ENCODE measurements at places on chromosomes 7 and 10.

GRCh38 chr10:98318861-98319260, 50.9 kb upstream of the LOXL4 start:
- no peak for DNase-seq

GRCh38 chr10:72426986-72427385, 72.3 kb upstream of the DNAJB12 start:
- no peak for DNase-seq

DNA sequence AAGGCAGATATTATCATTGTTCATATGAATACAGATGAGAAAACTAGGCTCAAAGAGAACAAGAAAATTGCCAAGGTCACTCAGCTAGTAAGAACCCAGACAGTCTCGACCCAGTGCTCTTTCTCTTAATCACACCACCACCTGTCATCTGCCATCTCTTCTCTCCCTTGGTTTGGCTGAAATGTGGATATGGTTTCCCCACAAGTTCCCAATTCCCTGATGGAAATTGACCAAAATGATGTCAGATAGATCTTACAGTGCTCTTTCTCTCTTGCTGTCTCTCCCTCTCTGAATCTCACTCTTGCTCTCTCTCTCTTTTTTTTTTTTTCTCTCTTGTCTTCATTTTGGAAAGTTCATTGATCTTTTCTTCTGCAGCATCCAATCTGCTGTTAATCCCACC, 9.1 kb downstream of the C10orf90 start:
- DNase-seq = no peak

- no peak for DNase-seq
Observed at GRCh38 chr10:119878524-119878923, 5.9 kb upstream of the MCMBP start.

- DNase-seq = no peak
Observed at GRCh38 chr7:151599401-151600227, 79.9 kb upstream of the RHEB start.

DNA sequence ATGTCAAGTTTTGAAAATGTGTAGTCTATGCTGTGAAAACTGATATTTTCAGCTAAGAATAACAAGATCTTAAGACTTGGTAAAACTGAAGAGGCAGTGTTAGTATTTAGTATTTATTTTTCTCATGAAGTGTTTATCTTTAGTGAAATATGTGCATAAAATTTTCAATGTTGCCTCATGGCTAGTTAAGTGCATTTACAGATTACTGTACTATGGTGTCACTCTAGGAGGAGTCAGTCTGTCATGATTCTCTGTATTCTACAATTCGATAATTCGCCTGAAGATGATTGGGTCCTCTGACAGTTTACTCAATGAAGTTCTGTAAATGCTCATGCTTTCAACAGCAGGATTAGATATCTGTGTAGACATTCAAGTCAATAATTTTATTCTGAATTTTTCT, 488.1 kb upstream of the GRM3 start:
- DNase-seq = no peak

DNA sequence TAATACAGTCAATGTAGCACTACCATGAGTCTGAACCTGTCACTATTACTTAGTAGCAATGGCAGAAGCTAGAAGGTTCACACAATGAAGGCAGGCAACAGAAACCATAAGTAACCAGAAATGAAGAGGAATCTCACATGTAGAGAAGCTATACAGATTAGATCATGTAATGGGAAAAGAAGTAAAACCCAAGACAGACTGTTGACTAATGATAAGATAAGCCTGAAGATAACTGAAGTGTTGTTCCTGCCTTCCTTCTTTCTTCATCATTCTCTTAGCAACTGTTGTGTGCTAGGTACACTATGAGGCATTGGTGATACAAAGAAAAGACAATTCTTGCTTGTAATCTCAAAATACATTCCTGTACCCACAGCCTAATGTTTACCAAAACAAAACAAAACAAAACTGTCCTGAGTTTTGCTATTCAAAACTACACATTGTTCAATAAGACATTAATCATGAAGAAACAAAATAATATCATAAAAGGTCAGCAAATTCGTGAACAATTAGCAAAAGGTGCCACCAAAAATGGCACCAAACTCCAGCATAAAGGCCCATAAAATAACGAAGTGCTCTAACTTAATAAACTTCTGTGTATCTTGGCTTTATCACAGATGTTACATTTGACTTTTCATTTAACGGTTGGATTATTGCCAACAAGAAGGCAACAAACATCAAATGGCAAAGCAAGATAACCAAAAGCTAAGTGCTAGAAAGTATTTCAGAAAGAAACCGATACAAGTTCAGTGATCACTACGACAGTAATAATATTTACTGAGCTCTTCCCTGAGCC, 27.1 kb downstream of the ZNF800 start:
- DNase-seq = no peak

GRCh38 chr7:108380517-108380916, 75.7 kb downstream of the NRCAM start:
- no peak for DNase-seq

DNA sequence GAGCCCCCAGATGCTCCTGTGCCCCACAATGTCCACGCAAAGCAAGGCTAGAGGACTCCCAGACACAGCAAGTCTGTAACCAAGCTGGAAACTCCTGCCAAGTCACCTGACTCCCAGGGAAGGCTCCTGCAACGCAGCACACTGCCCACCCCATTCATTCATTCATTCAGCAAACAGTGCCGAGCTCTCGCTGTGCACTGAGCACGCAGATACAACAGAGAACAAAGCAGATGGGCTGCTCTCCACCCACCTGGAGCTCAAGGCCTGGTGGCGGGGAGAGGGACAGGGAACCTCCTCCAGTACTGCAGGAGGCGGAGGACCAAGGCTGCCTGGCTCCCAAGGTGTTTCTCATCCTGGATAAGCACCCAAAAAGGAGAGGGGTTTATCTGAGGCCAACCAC, 8.6 kb downstream of the KCNH2 start:
- DNase-seq = no peak

DNA sequence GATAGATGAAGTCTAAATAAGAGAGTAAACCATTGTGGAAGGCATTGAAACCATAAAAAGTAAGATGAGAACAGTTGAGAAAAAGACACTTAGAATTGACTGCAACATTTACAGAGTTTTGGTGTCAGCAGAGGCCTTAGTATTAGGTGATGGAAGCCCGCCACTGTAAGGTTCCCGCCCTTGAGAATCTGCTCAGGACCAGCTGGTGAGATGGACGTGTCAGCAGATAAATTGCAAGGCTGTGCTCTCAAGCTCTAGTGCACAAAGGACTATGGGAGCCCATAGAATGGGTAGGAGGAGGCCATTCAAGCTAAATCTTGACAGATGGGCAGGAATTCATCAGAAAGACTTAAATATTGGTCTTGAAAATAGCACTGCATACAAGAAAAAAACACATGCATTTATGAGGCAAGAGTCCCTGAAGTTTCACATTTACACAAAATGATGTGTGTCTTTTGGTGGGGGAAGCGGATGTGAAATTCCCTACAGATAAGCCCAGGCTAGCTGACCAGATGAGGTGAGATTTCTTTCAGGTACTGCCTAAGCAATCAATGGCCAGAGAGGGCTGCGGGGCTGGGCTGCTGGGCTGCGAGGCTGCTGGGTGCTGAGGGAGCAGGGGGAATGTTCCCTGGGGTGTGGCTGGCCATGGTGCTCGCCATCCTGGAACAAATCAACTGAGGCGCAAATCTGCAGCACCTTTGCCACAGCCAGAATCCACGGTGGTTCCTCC, 42.5 kb downstream of the SYPL1 start:
- no peak for DNase-seq

DNA sequence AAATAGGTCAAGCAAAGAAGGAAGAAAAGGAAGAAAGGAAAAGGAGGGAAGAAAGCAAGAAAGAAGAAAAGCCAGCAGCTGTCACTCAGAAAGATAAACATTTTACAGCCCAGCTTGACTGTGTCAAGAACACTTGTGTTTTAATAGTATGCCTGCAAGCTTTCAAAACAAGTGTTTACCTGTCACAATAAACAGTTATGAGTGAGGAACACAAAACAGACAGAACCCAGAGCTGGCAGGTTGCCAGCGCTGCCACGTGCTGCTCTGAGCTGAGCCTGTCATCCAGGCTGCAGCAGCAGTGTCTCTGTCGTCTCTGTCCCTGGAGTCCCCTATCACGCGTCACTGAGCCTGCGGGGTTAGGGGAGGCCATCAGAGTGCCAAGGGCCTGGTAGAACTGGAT, 827.6 kb upstream of the AUTS2 start:
- DNase-seq = no peak

DNA sequence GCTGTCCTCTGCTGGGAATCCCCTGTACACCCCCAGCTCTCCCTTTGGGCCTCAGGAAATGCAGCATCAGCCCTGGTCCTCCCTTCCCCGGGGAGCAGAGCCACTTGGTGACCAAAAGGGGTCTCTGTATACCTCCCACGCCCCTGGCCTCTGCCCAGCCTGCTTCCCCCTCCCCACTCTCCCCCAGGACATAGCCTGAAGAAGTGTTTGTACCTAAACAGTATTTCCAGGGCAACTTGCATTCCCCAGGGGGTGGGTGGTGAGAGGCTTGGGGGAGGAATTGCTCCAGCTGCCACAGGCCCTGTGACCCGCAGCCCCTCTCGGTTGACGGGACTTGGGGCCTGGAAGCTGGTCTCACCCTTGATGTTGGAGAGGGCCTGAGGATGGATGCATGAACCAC, 39.3 kb downstream of the TMEM270 start:
- DNase-seq = no peak

DNA sequence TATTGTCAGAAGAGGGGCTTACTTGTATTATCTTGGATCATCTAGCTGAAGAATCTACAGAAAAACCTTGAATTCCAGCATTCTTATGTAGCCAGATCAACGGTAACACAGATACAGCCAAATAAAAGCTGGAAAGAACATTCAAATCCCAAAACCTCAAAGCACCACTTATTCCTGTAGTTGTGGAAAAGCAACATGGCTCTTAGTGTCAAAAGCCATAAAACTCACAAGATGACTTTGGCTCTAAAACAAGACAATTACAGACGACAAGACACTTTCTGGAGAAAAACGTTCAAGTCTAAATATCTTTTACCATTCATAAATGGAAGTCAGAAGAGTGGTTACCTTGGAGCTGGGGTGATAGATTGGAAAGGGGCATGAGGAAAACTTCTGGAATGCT, 173.0 kb downstream of the HERPUD2 start:
- no peak for DNase-seq

DNA sequence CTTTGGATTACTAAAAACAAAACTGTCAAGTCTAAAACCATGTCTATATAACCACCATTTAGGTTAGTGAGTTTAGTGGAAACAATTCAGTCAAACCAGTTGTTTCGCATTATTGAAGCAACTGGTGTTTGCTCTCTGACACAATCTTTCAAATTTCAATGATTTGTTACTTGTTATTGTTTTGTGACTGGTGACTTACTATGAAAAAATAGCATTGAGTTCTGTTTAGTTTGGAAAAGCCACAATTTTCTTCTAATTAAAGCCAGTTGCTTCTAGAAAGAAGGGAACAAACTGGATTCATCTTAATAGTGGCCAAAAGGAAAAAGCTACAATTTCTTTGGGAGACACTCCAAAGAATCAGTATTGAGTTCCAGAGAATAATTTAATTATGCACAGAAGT, 30.4 kb downstream of the LAMB4 start:
- DNase-seq = no peak

- no peak for DNase-seq
Observed at GRCh38 chr10:95341716-95342130, 50.9 kb upstream of the PDLIM1 start.

GRCh38 chr7:131521651-131522163, 34.7 kb downstream of the PODXL start:
- no peak for DNase-seq

- DNase-seq = no peak
Observed at GRCh38 chr7:80736371-80737125, 98.1 kb downstream of the CD36 start.

DNA sequence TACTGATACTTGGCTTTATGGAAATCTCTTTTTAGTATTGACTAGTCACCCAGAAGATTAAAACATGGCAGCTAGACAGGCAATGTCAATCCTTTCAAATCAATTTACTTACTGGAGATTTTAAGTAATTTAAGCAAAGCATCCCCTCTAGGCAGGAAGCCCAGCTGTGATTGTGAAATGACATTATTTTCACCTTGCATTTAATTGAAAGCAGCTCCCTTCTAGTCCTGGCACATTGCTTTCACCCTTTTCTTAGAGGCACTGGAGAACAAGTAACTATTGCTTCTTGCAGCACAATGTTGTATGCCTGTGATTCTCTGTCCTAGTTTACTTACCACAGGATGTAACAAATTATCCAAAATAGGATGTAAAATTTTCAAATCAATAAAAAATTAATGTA, 13.3 kb downstream of the ST7 start:
- DNase-seq = no peak

- DNase-seq = no peak
Observed at GRCh38 chr10:104806801-104807200, 165.7 kb downstream of the SORCS3 start.

DNA sequence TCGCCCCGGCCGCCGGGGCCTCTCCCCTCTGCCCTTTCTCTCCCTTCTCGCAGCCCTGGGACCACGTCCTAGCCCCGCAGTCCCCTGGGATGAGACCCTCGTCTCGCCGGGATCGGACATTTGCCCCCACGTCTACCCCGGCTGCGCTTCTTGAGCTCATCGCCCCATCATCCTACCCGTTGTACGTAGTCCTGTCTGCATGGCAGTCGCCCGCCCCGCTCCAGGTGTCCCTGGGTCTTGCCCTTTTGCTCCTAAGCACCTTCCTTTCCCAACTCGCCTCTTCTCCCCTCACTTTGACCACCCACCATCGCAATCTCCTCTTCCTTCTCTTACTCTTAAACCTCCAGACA, 582 bp downstream of the TPST1 start:
- no peak for DNase-seq

- DNase-seq = no peak
Observed at GRCh38 chr10:58431903-58432302, 46.7 kb downstream of the TFAM start.

DNA sequence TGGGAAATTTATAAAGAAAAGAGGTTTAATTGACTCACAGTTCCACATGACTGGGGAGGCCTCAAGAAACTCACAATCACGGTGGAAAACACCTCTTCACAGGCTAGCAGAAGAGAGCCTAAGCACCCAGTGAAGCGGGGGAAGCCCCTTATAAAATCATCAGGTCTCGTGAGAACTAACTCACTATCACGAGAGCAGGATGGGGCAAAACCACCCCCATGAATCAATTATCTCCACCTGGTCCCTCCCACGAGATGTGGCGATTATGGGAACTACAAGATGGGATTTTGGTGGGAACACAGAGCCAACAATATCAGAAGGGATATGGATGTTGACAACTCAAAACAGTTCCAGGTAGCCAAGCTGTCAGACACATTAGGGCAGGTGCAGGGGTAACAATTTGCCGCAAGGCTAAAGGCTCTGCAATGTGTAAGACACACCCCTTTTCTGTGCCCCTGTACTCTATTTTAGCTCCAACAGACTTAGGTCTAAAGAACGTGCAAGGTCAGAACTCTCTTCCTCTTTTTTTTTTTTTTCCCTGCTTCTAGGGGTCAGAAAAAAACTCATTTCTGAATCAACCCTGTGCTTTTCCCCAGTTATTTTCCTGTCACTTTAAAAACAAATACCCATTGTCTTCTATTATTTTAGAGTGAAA, 30.7 kb upstream of the RBM20 start:
- no peak for DNase-seq

DNA sequence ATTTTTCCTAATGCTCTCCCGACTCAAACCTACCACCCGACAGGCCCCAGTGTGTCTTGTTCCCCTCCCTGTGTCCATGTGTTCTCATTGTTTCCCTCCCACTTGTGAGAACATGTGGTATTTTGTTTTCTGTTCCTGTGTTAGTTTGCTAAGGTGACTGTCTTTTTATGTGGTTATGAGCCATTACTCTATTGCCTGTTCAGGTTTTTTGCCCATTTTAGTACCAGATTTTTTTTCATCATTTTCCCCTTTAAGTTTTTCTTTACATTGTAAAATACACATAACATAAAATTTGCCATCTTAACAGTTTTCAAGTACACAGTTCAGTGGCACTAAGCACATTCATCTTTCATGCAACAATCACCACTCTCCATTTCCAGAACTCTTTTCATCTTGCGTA, 133.5 kb downstream of the GPR158 start:
- DNase-seq = no peak
